ENCODE measurements at places on chromosomes 2 and 18.

GRCh38 chr2:201149064-201149820, 33.3 kb downstream of the CFLAR start:
- DNase-seq, result no peak

- no peak for DNase-seq
These were observed 108.7 kb downstream of the UXS1 start for GRCh38 chr2:106085181-106085940.

DNA sequence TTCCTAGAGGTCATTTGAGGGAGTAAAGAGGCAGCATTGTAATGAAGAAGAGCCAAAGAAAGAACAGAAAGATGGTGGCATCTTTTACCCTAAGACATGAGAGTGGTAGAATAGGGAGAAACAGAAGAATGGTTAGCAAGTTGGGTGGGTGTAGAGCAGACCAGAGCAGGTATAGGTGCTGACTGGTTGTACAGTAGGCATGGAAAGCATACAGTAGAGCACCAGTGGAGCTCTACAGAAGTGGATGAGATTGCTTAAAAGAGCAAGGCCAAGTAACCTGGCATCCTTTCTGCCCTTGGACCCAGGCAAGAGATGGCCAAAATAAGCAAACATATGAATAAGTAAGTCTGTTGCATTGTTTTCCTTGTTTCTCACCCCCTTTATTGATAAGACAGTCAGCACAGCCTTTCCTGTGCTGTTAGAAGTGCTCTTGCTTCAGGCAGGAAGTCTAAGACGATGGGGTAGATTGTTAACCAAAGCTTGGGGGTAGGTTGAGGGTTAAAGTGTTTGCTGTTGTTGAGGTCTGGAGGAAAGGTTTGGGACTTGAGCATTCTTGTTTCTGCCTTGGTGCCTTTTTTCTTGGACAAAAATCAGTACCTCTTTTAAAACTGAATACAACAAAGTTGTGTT, 76.9 kb downstream of the DIS3L2 start:
- no peak for DNase-seq

DNA sequence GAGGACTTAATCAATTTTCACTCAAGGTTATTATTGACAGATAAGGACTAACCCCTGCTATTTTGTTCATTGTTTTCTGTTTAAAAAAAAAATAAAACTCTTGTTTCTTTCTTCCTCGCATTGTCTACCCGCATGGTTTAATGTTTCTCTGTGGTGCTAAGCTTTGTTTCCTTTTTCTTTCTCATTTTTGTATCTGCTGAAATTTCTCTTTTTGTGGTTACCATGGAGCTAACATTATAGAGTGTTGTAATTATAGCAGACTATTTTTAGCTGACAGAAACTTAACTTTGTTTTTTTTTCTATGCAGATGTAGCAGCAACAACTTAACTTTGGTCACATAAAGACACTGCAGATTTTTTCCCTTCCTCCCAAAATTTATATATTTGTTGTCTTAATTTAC, 43.1 kb upstream of the CHN1 start:
- DNase-seq, result no peak

DNA sequence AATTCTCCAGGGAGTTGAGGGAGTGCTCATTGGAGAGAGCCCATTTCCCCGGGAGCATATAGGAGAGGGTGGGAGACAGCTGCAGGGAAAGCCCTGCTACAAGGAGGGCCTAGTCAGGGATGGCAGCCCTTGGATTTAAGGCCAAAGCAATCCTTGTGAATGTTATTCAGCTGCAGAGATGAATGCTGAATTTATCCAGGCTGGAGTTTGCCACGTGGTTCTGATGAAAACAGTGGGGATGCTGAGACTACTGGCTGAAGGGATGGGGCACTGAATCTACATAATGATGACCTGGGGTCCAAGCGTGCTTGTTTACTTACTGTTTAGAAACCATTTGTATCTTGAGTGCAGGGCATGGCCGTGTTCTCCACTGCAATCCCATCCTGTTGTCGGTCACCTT, 35.6 kb upstream of the RNF149 start:
- no peak for DNase-seq
